ENCODE measurements at places on chromosomes 11 and 22. TPM values are rescaled to one million over a fixed set of nuclear protein-coding genes. Genes with fewer than 3 reads are reported as not detected.

DNA sequence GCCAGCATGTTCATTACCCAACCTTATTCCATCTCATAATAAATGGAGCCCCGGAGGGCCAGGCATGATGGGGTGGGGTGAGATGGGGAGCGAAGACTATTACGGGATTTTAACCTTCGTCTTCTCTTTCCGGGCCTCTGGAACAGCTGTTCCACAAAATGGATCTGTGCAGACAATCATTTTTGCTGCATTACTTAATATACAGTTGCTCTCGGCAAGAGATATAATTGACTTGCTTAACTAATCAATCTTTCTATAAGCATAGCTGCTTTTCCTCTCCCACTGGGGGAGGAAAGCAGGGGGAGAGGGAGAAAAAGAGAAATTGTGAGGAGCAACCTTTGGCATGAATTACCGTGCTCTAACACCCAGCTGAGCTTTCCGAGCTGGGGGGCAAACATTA lies 440.4 kb downstream of the BUD13 start:
- no peaks in the 10 kb centered on the region for H3K4me1 ChIP-seq
- H3K36me3 ChIP-seq, result no peaks in the 10 kb centered on the region
- DNase-seq, result no peak
- no peak overlapping the region for H3K4me3 ChIP-seq

- H3K27me3 ChIP-seq, result no peaks in the 10 kb centered on the region
- H3K4me1 ChIP-seq, result no peaks in the 10 kb centered on the region
- H3K27ac ChIP-seq, result peak overlapping the region; percentile 39
- H3K4me3 ChIP-seq, result no peak overlapping the region
- H3K36me3 ChIP-seq, result no peaks in the 10 kb centered on the region
- peak; percentile 82 for DNase-seq
These were observed 56.5 kb upstream of the ARHGAP32 start for GRCh38 chr11:129248618-129249017.

- H3K36me3 ChIP-seq, result no peaks in the 10 kb centered on the region
- peak; percentile 81 for DNase-seq
- H3K27me3 ChIP-seq, result no peaks in the 10 kb centered on the region
- H3K27ac ChIP-seq, result no peak overlapping the region
These were observed 223.5 kb upstream of the BLID start for GRCh38 chr11:122339436-122340060.

DNA sequence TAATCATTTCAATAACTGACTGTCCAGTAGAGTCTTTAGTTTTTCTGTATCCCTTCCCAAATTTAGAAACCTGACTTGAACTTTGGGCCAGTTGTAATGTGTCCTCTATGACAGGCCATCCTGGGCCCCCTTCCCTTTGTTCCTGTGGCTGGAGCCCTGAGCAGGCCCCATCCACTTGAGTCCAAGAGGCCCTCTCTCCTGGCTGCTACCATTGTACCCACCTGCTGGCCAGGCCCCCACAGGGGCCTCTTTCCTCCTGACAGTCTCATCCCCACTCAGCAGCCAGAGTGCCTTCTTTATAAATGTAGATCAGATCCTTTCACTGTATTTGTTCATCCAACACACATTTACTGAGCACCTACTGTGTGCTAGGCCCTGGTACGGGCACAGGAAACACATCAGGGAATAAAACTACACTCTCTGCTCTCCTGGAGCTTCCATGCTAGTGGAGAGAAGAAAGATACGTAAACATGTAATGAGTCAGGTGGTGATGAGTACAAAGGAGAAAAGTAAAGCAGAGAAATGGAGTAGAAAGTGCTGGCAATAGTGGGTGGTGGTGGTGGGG lies 2.7 kb upstream of the LRP5 start:
- H3K4me3 ChIP-seq, result no peak overlapping the region
- H3K27me3 ChIP-seq, result no peaks in the 10 kb centered on the region
- H3K36me3 ChIP-seq, result no peaks in the 10 kb centered on the region
- no peak for DNase-seq
- no peak overlapping the region for H3K27ac ChIP-seq

DNA sequence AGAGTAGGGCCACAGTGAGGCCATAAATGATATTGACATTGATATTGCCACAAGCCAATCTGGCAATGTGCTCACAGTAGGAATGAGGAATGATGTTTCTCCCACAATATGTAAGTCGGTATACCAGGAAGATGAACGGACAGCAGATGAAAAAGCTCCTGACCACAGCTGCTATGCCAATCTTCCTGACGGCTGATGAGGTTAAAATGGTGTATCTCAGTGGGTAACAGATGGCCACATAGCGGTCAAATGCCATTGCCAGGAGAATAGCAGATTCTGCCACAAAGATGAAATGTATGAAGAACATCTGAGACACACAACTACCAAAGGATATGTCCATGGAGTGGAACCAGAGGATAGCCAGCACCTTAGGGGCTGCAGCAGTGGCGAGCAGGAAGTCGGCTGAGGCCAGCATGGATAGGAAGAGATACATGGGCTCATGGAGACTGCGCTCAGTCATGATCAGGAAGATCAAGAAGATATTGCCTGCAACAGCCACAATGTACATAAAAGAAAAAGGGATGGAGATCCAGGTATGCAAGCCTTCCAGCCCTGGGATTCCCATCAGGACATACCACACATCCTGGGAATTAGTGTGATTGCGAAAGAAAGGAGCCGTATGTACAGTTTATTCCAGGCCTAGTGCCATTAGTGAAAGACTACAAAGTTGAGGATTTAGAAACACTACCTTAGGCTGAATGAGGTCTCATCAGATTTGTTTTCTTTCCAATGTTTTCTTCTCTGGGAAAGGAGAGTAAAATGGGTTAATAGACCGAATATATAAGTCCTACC lies 22.2 kb downstream of the OR51V1 start:
- no peak overlapping the region for H3K27ac ChIP-seq
- H3K27me3 ChIP-seq, result no peaks in the 10 kb centered on the region
- H3K36me3 ChIP-seq, result no peaks in the 10 kb centered on the region
- DNase-seq, result no peak

DNA sequence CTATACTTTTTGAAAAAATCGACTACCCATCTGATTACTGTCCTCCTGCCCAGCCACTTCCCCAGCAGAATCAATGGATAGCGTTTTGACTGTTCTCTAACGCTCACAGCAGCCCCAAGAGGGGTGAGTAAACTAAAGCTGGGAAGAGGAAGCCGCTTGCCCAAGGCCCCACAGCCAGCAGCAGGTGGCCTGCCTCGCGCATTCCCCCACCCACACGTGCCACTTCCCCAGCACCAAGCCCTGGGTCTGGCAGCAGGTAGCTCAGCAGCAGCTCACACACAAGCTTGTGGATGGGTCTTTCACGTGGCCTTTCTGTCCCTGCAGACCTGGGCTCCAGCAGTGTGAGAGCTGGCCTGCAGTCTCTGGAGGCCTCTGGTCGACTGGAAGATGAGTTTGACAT lies 34.3 kb downstream of the TOM1 start:
- H3K4me3 ChIP-seq, result no peak overlapping the region
- H3K4me1 ChIP-seq, result peaks cover 5% of the 10 kb centered on the region
- no peak for DNase-seq
- peaks cover 29% of the 10 kb centered on the region for H3K36me3 ChIP-seq

- peak; percentile 34 for DNase-seq
- H3K4me1 ChIP-seq, result no peaks in the 10 kb centered on the region
- H3K4me3 ChIP-seq, result no peak overlapping the region
These were observed 255.5 kb downstream of the DYNC2H1 start for GRCh38 chr11:103364687-103365086.

- no peaks in the 10 kb centered on the region for H3K36me3 ChIP-seq
- H3K4me1 ChIP-seq, result no peaks in the 10 kb centered on the region
- H3K4me3 ChIP-seq, result no peak overlapping the region
- no peaks in the 10 kb centered on the region for H3K27me3 ChIP-seq
These were observed 69.8 kb downstream of the FBLN1 start for GRCh38 chr22:45572444-45572843.

- H3K27me3 ChIP-seq, result no peaks in the 10 kb centered on the region
- H3K4me1 ChIP-seq, result no peaks in the 10 kb centered on the region
- H3K36me3 ChIP-seq, result no peaks in the 10 kb centered on the region
- no peak overlapping the region for H3K27ac ChIP-seq
- H3K4me3 ChIP-seq, result no peak overlapping the region
These were observed 81.9 kb upstream of the SLC25A18 start for GRCh38 chr22:17481424-17481823.

GRCh38 chr22:24216541-24217209 lies 28.2 kb downstream of the GGT5 start:
- H3K27ac ChIP-seq, result no peak overlapping the region
- no peaks in the 10 kb centered on the region for H3K27me3 ChIP-seq
- H3K36me3 ChIP-seq, result no peaks in the 10 kb centered on the region
- no peaks in the 10 kb centered on the region for H3K4me1 ChIP-seq
- no peak overlapping the region for H3K4me3 ChIP-seq

DNA sequence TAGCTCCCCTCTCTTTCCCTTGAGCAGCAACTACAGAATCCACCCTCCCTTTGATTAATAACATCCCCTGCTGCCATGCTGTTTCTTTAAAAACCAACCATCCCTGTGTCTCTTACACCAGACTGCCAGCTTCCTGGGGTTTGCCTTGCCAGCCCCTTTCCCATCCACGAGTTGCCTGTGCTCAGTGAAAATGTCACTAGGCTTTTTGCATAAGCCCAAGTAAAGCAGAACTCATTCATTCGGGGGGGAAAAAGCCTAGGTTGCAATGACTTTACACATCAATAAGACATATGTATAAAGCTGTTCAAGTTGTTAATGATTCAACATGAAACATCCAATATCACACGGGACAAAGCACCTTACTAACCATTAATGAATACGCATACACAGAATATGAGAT lies 398.7 kb downstream of the OPCML start:
- H3K4me3 ChIP-seq, result no peak overlapping the region
- no peaks in the 10 kb centered on the region for H3K36me3 ChIP-seq
- no peaks in the 10 kb centered on the region for H3K27me3 ChIP-seq
- H3K27ac ChIP-seq, result no peak overlapping the region
- no peaks in the 10 kb centered on the region for H3K4me1 ChIP-seq

DNA sequence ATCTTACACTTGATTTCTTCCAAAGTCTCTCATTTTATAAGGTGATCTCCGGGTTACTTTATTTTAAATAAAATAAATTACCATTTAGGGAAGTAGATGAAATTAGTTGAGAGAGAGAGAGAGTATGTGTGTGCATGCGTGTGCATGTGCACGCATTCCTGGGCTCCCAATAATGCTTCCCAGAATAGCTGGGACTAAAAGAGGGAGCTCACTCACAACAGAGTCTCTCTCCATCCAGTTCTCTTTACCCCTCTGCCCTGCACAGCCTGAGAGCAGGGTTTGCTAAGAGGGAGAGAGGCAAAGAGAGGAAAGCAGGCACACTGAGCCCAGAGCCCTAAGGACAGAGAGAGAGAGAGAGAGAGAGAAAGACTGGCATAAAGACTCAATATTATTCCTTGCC lies 11.3 kb upstream of the TRIM44 start:
- H3K27me3 ChIP-seq, result no peaks in the 10 kb centered on the region
- no peaks in the 10 kb centered on the region for H3K4me1 ChIP-seq
- H3K4me3 ChIP-seq, result no peak overlapping the region
- no peak for DNase-seq
- no peak overlapping the region for H3K27ac ChIP-seq
- H3K36me3 ChIP-seq, result no peaks in the 10 kb centered on the region

- peaks cover 4% of the 10 kb centered on the region for H3K27me3 ChIP-seq
- H3K4me3 ChIP-seq, result no peak overlapping the region
- H3K36me3 ChIP-seq, result no peaks in the 10 kb centered on the region
- no peak overlapping the region for H3K27ac ChIP-seq
- H3K4me1 ChIP-seq, result no peaks in the 10 kb centered on the region
- DNase-seq, result no peak
These were observed 27.1 kb upstream of the TMPRSS4 start for GRCh38 chr11:118049771-118050170.

GRCh38 chr11:69443968-69444364 lies 37.5 kb upstream of the LINC01488 start:
- H3K4me1 ChIP-seq, result peaks cover 27% of the 10 kb centered on the region
- peak overlapping the region; percentile 86 for H3K27ac ChIP-seq
- H3K36me3 ChIP-seq, result no peaks in the 10 kb centered on the region

DNA sequence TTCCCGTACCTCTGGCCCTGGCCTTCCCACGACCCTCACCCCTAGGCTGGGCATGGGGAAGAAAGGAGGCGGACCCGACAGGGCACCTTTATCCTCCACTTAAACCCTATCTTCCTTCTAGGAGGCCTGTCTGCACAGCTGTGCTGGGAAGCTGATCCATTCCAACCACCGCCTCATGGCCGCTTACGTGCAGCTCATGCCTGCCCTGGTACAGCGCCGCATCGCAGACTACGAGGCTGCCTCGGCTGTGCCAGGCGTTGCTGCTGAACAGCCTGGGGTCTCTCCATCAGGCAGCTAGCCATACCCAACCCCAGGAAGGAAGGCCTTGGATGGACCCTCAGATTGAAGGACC lies 599 bp downstream of the TIMM10B start:
- H3K27ac ChIP-seq, result peak overlapping the region; percentile 99
- peaks cover 14% of the 10 kb centered on the region for H3K4me1 ChIP-seq
- H3K36me3 ChIP-seq, result peaks cover 20% of the 10 kb centered on the region
- H3K4me3 ChIP-seq, result peak overlapping the region; percentile 71
- DNase-seq, result no peak
- H3K27me3 ChIP-seq, result no peaks in the 10 kb centered on the region

GRCh38 chr11:3824714-3825472 lies 15.9 kb downstream of the RHOG start:
- no peak overlapping the region for H3K27ac ChIP-seq
- no peaks in the 10 kb centered on the region for H3K27me3 ChIP-seq
- H3K4me3 ChIP-seq, result no peak overlapping the region
- peak; percentile 14 for DNase-seq
- no peaks in the 10 kb centered on the region for H3K4me1 ChIP-seq
- H3K36me3 ChIP-seq, result peaks cover 5% of the 10 kb centered on the region

DNA sequence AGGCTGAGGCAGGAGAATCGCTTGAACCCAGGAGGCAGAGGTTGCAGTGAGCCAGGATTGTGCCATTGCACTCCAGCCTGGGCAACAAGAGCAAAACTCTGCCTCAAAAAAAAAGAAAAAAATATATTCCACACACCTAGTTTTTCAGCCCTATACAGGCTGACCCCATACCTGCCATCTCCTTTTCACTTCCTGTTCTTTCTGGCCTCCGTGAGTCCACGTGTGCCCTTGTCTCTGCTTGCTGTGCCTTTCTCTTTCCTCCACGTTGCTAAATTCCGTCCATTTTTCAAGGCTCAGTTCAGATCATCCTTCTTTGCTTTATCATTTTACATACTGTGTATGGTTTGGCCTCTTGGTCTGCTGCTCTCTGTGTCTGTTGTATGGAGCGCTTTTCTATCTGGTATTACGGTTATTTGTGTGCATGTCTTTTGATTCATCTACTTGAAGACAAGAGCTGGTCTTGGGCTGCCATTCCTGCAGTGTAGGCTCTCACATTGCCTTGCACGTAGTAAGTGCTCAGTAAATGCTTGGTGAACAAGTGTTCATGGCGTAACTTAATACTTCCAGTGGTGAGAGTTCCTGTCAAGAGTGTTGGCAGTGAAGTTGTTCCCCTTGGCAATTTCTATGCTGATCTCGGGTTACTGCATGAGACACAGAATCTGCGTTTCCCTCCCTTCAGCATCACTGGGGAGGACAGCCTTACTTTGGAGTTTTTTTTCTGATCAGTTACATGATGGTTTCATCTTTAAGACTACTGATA lies 57.5 kb downstream of the PTPRJ start:
- no peak overlapping the region for H3K4me3 ChIP-seq
- H3K36me3 ChIP-seq, result no peaks in the 10 kb centered on the region
- peaks cover 3% of the 10 kb centered on the region for H3K4me1 ChIP-seq
- peak; percentile 57 for DNase-seq
- H3K27me3 ChIP-seq, result no peaks in the 10 kb centered on the region

The C11orf65 gene
- total RNA-seq, result 1.8 TPM

The FREY1 gene
- 0.83 TPM for total RNA-seq

The PATE1 gene
- not detected for total RNA-seq

The PATE2 gene
- not detected for total RNA-seq

The PHLDA2 gene
- 4.1 TPM for total RNA-seq

The MADD gene
- 15.4 TPM for total RNA-seq

The OR52R1 gene
- not detected for total RNA-seq

The POLDIP3 gene
- total RNA-seq, result 31.0 TPM

The PATL1 gene
- 11.6 TPM for total RNA-seq

The NNMT gene
- 639 TPM for total RNA-seq

The PGA5 gene
- total RNA-seq, result not detected

The MS4A3 gene
- total RNA-seq, result not detected

The TMEM151A gene
- total RNA-seq, result under 0.01 TPM

The BEST1 gene
- 7.7 TPM for total RNA-seq

The LRRC75B gene
- total RNA-seq, result 5.6 TPM
